ENCODE measurements at places on chromosomes 2 and 18. TPM values are rescaled to one million over a fixed set of nuclear protein-coding genes. Genes with fewer than 3 reads are reported as not detected.

The ACMSD gene
- not detected for total RNA-seq

GRCh38 chr2:181241797-181242196, 215.4 kb upstream of the ITGA4 start:
- DNase-seq: no peak

- DNase-seq: no peak
These were observed 288.9 kb downstream of the SLC4A3 start for GRCh38 chr2:219916281-219916680.

DNA sequence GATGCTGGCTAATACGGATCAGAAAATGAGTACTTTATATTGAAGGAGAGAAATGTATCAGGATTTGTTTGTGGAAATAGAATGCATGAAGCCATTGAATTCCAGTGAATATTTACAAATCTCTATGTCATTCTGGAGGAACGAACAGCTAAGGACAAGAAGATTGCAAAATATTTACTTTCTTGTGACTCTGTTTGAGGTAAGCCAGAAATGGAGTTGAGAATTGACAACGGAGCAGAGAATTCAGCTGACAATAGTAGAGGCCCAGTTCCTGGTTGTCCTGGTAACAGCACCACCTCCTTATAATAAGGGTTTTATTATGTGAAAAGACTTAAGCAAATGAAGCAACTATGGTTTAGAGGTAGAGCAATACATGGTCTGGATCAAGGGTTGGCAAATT, 349.2 kb downstream of the ADCYAP1 start:
- DNase-seq: no peak

The CAD gene
- 117 TPM for total RNA-seq

DNA sequence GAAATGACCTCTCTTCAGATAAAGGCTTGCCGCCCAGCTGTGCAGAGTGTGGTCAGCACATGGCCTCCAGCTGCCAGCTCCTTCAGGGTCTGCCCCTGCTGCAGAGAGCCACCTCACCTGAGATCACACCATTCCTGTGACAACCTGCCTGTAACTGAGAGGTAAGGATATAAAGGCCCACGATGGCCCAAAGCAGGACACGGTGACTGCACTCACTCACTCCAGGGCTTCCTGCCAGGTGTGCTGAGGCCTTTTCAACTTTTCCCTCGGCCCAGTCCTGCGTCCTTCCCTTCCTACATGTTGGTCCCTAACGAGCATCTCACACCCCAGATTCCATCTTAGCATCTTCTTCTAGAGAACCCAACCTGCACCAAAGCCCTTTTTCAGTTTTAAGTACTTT, 36.2 kb downstream of the ANKRD44 start:
- no peak for DNase-seq

DNA sequence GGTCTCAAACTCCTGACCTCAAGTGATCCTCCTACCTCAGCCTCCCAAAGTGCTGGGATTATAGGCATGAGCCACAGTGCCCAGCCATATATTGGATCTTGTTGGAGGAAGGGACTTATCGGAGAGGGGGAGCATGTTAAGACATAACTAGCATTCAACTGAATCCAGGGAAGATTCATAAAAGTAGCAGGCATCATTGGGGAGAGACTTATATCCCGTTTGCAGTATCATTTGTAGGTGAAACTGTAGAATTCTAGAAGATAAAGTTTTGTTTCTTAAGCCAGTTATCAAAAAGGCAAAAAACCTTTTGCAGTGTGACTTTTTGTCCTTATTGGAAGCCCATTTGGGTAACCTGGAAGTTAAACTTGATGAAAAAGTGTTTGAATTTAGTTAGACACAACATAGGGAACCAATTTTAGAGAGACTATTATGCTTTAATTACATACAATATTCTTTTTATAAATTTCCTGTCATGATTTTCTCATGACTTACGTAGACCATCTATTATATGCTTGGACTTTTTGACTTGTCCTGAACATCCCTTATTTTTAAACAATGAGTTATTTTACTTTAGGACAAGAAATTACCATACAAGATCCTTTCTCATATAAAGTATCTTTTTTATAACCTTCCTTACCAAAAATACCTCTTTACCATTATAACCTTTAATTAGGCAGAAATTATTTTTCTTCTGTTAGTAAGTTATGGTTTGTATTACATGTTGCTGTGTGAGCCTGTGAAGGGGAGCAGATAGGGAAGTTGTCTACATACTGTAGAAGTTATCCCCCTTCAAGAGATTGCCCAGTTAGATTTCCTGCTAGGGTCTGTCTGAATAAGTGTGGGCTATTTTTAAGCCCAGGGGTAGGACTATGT, 20.3 kb downstream of the RAB3GAP1 start:
- no peak for DNase-seq

The GKN1 gene
- not detected for total RNA-seq

The ESPNL gene
- total RNA-seq: 0.40 TPM

DNA sequence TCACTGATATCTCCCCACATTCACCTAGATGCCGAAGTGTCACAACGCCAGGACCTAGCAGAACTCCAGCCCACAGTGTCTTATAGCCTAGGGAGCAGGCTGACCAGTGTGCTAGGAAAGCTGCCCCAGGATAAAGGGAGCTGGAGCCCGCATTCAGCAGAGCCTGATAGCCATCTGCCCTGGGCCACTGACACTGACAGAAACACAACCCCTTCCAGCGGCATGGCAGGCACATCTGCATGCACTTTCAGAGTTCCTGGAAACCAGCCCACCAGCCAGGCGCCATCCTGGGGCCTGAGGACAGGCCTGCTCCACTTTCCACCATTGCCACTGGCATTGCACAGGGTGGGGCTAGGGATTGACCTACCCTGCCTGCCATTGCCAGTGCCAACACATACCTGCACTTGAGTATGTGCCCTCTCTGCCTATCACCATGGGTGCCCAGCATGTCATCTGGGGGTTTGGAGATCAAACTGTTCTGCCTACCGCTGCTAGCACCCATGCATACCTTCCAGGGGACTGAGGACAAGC, 290.1 kb upstream of the KLHL14 start:
- no peak for DNase-seq

DNA sequence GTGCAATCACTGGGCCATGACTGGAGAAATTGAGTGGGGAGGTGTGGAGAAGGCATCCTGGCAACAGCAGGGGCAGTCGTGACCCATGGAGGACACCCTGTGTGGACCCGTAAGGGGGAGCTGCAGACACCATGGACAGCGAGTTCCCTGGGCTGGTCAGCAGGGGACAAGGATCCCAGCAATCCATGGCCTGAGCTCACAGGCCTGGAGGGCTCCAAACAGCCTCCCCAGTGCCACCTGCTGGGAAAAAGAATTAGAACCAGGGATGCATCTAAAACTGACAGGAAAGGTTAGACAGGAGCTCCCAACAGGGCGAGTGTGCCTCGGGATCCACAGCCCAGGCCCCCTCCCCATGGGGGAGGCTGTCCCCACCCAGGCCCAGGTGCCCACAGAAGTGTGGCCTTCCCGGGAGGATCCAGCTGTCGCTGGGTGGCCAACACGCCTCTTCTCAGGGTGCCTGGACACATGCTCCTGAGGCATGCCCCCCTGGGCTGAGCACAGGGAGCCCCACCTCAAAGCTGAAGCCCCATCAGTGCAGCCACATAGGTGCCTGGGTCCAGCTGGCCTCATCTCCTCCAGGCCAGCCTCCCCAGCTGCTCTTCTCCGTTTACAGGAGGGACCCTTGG, 20.5 kb upstream of the KIF1A start:
- peak; percentile 71 for DNase-seq

GRCh38 chr18:39660141-39660540, 2094.5 kb upstream of the CELF4 start:
- DNase-seq: no peak

The RAPH1 gene
- total RNA-seq: 25.7 TPM

DNA sequence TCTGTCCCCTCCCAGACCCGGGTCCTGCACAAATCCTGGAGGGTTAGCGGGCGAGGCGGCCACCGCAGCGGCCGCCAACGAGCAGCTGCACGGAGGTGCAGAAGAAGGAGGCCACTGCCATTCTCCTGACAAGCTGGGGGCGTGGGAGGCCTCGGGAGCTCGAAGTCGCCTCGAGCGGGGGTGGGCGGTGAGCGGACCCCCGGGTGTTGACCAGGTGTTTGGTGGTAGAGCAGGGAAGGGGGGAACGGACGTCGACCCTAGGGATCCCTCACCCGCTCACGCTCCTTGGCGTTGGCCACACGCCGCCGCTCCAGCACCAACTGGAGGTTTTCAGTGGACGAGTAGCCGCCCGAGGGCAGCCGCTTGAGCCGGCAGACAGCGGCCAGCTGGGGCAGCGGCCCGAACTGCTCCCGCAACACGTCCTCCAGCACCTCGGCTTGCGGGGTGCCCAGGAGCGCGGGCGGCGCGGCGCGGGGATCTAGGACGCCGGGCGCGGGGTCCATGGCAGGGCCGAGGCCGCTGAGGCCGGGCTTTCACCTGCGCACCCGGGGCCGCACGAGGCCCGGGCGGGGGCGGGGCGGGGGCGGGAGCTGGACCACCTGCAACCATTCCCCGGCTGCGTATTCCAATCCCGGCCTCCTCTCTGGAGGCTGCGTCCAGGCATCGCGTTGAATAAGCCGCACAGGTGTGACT, at the start of gene FIGLA:
Gene FIGLA (minus strand): TSS at position 508 of the 693 bp plus-strand sequence. CDS start 5 bp downstream, at position 503.
- DNase-seq: peak; percentile 20

The CRYGC gene
- not detected for total RNA-seq

DNA sequence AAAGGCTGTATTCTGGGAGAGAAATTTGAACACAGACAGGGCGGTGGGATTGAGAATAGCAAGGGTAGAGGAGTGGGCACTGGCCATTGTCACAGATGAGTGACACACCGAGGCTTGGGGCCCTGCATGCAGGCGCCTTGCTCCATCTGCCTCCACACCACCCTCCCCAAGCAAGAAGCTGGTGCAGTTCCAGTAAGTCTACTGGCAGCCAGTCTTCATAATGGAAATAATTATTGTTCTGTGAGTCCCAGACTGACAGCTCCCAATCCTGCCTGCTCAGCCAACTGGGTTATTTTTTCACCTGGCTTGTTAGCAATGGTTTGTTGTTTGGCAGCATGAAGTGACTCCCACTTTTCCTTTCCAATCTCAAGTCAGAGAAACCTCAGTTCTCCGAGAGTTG, 13.0 kb downstream of the TTC32 start:
- DNase-seq: no peak

DNA sequence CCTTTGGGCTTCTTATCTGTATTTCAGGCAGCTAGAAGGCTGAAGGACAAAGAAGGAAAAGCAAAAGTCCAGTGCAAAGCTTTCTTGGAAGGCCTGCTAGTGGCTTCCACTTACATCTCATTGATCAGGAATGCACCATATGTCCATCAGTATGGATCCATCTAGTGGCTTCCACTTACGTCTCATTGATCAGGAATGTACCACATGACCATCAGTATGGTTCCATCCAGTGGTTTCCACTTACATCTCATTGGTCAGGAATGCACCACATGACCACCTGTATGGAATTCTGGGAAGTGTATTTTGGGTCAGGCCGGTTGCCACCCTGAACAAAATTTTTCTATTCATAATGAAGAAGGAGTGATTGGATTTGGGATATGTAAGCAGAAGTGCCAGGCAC, 70.6 kb downstream of the LYPD6 start:
- DNase-seq: no peak

DNA sequence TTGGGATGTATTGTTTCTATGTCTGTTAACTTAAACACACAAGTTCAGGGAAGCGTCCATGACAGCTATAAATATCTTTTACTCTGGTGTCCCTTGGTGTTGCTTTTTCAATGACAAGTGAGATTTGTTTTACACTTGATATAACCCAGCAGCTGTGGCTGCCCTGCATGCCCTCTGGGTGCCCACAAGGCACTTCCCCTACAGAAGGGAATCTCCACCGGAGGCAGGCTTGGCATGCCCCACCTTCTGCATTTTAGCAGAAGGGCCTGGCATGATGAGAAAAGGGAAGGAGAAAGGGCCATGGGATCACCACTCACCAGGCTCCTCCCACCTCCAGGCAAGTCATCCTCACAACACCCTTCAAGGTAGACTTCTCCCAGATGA, 68.7 kb downstream of the TMEM247 start:
- no peak for DNase-seq

DNA sequence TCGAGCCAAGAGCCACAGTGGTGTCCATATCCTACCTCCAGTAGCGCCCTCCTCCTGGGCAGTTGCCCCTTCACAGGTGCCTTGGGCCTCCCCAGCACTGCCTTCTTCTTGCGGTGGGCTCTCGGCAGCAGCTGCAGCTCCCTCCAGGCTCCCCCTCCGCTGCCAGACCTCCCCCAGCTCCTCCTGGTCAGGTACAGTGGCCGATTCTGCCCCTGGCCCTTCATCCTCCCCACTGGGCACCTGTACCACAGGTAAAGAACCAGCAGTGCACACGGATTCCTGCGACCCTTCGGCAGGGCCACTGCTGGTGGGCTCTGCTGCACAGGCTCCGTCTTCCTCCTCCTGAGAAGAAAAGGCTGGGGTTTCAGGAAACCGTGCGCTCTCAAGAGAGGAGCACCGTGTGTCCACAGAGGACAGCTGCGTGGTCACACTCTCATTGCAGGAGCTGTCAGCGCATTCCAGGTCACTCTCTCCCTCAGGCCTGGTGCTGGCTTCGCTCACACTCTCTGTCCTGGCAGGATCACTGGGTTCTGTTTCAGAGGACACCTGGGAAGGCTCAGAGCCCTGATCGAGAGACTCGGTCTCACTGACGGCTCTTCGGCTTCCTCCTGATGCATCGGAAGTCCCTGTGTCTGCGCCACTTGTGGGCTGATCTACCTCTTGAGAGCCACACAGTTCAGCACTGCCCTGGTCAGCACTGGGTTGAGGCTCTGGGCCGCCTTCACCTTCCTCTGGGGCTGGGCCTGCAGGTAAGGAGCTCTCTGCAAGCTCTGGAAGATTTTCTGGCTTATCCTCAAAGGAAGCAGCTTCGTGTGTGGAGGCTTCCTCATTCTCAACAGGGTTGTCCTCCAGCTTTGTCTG, 147.4 kb upstream of the STK17B start:
- no peak for DNase-seq

The HTR2B gene
- not detected for total RNA-seq

GRCh38 chr2:223439184-223439583, 163.0 kb downstream of the SCG2 start:
- DNase-seq: no peak

GRCh38 chr2:101328474-101329007, 20.0 kb upstream of the RNF149 start:
- DNase-seq: no peak

The MLPH gene
- total RNA-seq: not detected

DNA sequence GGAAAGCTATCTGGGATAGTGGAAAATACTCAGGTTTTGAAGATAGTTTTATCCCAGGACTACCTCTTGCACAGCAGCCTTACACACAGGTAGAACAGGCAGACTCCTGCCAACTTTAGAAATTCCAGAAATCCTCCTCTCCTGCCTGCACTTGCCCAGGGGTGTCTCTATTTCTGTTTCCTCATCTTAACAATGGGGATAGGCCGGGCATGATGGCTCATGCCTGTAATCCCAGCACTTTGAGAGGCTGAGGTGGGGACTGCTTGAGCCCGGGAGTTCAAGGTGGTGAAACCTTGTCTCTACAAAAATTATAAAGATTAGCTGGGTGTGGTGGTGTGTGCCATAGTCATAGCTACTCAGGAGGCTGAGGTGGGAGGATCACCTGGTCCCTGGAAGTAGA, 117.0 kb upstream of the ARL5A start:
- DNase-seq: no peak

The VWC2L gene
- 0.23 TPM for total RNA-seq

The FHOD3 gene
- 29.0 TPM for total RNA-seq

The KCTD1 gene
- 29.7 TPM for total RNA-seq

The RSAD2 gene
- 1.0 TPM for total RNA-seq

The CHRND gene
- 5.8 TPM for total RNA-seq

The QPCT gene
- not detected for total RNA-seq
